Muscle of back (tissue), 13 donors: ENCODE measurements at places on chromosomes 1 and 21.

- no peak for DNase-seq
These were observed 33.1 kb upstream of the ERRFI1 start for GRCh38 chr1:8059161-8059622.

- no peak for DNase-seq
These were observed 378.1 kb downstream of the LMO4 start for GRCh38 chr1:87706779-87707228.

DNA sequence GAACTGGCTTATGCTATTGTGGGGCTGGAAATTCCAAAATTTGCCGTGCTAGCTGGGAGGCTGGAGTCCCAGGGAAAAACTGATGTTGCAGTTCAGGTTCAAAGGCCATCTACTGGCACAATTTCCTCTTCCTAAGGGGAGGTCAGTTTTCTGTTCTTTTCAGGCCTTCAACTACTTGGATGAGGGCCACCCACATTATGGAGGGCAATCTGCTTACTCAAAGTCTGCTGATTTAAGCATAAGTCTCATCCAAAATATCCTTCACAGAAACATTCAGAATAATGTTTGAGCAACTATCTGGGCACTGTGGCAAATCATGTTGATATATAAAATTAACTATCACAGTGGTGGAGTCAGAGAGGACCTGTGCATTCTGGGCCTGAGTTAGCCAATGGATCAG is 21.2 kb upstream of the PTGFR start:
- DNase-seq: no peak

DNA sequence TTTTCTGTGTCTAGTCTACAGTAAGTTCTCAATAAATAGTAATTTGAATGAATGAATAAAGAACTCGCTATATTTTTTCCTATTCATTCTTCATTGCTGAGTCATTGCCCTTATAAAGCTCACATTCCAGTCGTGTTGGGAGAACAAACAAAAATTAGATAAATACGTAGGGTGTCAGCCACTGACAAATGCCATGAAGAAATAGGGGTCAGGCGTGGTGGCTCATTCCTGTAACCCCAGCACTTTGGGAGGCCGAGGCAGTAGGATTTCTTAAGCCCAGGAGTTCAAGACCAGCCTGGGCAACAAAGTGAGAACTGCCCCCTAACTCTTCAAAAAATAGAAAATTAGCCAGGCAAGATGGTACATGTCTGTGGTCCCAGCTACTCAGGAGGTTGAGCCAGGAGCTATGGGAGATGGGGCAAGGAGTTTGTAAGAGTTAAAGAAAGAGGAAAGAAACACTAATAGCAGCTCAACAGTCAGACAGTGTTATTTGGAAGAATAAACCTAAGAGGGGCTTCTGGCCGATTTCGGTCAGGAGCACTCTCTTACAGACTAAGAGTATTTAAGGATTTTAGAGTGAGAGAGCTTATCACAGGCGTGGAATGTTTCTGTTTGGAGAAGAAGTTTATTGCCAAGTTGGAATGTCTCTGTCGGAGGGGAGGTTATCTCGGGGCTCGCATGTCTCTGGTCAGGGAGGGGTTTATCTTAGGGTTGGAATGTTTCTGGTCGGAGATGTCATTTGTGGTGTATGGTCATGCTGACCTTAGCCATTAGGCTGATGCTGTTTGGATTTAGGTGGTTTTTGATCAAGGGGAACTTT is 1.8 kb upstream of the CHML start:
- no peak for DNase-seq

- DNase-seq: no peak
These were observed 45.3 kb downstream of the TIAM1 start for GRCh38 chr21:31298618-31299269.
